Naive thymus-derived CD8-positive, alpha-beta T cell (primary cell): ENCODE measurements at places on chromosomes 2 and 18. TPM values are rescaled to one million over a fixed set of nuclear protein-coding genes. Genes with fewer than 3 reads are reported as not detected.

DNA sequence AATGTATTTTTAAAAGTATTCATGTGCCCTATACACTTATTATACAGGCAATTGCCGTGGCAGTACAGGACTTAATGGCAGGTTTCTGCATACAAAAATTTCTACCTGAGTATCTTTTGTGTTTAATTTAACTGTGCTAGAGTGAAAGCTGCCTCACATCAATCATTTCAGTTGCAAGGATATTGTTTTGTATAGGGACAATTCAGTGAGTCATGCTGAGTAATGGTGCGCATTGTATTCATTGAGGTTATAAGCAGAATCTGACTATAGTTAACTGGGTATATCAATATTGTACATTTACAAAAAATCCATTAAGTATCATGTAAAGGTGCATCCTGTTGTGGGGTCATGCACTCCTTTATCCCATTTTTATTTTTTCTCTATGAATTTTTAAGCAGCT, 121.5 kb downstream of the GCA start:
- DNase-seq = no peak

DNA sequence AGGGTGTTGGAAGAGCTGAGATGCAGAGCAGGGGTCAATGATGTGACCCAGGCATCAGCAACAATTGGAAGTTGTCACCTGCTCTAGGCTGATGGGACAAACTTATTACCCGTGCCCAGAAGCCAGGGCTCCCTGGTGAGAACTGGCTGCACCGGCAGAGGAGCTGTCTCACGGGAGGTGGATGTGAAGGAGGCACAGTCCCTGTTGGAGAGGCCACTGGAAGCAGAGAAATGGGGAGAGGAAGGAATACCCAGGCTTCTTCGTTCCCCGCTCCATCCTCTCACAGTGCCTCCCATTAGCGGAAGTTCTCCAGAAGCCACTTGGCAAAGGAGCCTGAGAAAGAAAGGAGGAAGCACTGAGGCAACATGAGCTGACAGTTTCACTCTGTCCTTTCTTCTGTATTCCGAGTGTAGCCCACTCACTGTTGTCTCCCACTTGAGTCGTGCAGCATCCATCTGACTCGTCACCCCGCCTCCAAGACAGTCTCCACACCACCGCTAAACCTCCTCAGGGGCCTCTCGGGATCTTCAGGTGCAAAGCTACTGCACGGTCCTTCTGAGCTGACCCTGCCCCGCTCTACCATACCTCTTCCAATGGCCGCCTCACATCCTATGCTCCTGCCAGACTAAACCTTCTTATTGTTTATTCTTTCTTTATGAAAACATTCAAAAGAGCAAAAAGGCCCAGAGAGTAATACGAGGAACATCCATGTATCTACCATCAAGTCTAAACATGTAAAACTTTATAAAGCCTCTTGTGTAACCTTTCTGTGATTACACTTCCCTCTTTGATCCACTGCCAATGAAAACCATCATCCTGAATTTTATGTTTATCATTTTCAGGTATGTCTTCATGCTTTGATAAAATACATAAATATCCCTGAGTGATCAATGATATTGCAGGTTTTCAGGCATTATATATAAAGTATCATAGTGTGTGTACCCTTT, 19.1 kb upstream of the AFTPH start:
- no peak for DNase-seq

- DNase-seq = no peak
Observed at GRCh38 chr2:39821871-39822270, 42.8 kb upstream of the THUMPD2 start.

GRCh38 chr2:189623049-189623448, 38.2 kb upstream of the ASNSD1 start:
- DNase-seq = no peak

The RBM44 gene
- 1.0 TPM for total RNA-seq

The TCF23 gene
- not detected for total RNA-seq
